ENCODE measurements at places on chromosomes 5 and 9.

GRCh38 chr5:148748702-148749392, 77.6 kb upstream of the ADRB2 start:
- no peak overlapping the region for H3K27ac ChIP-seq
- DNase-seq: no peak
- no peak overlapping the region for H3K4me3 ChIP-seq

DNA sequence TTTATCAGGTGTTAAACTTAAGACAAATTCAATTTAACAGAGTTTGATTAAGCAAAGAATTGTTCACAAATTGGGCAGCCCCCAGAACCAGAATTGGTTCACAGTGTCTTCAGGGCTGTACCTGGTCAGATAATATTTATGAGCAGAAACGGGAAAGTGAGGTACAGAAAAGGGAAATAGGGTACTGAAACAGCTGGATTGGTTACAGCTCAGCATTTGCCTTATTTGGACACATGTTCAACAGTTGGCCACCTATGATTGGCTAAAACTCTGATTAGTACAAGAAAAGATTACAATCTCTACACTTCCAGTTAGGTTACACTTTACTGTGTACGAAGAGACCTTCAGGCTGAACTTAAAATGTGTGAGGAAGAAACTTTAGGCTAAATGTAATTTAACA, 18.7 kb downstream of the LRRC70 start:
- H3K27ac ChIP-seq: no peak overlapping the region
- no peaks in the 10 kb centered on the region for H3K36me3 ChIP-seq
- no peak for DNase-seq
- no peak overlapping the region for H3K4me3 ChIP-seq
- no peaks in the 10 kb centered on the region for H3K27me3 ChIP-seq

DNA sequence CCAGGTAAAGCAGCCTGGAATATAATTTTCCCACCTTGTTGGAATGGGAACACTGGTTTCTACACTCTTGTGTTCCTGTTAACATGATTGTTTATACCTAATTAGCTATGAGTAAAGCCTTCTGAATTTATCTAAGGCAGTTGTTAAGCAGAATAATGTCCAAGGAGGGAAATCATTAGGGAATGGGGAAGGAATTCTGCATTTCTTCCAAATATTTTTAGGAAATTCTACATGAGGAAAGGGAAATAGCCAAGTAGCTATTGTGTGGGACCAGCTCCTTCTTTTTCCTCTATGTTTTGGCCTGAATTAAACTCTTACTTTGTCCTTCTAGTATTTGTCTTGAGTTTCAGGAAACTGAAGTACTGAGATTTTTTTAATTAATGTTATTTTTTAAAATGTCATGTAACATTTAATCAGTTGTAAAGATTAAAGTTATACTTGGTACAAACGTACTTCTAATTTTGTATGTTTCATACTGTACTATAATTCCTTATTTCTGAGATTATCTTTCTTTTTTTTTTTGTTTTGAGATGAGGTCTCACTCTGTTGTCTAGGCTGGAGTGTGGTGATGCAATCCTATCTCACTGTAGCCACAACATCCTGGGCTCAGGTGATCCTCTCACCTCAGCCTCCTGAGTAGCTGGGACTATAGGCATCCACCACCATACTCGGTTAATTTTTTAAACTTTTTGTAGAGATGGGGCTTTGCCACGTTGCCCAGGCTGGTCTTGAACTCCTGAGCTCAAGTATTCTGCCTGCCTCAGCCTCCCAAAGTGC, 28.5 kb downstream of the ANKDD1B start:
- no peak overlapping the region for H3K4me3 ChIP-seq
- H3K27ac ChIP-seq: no peak overlapping the region
- DNase-seq: no peak
- no peaks in the 10 kb centered on the region for H3K36me3 ChIP-seq

DNA sequence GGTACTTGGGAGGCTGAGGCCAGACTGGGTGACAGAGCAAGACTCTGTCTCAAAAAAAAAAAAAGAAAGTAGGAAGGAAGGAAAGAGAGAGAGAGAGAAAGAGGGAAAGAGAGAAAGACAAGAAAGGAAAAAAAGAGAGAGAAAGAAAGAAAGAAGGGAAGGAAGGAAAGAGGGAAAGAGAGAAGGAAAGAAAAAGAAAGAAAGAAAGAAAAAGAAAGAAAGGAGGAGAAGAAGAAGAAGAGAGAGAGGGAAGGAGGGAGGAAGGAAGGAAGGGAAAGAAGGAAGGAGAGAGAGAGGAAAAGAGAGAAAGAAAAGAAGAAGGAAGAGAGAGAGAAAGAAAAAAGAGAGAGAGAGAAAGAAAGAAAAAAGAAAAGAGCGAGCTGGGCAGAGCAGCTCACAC, 3.1 kb upstream of the ZER1 start:
- no peak for DNase-seq
- no peak overlapping the region for H3K4me3 ChIP-seq
- H3K27ac ChIP-seq: no peak overlapping the region
- H3K27me3 ChIP-seq: no peaks in the 10 kb centered on the region
- H3K36me3 ChIP-seq: no peaks in the 10 kb centered on the region
- H3K4me1 ChIP-seq: peaks cover 8% of the 10 kb centered on the region

- H3K4me3 ChIP-seq: no peak overlapping the region
- no peaks in the 10 kb centered on the region for H3K36me3 ChIP-seq
- no peak for DNase-seq
- H3K27ac ChIP-seq: no peak overlapping the region
- H3K27me3 ChIP-seq: no peaks in the 10 kb centered on the region
These were observed 779.4 kb downstream of the SEMA5A start for GRCh38 chr5:8766448-8766847.

DNA sequence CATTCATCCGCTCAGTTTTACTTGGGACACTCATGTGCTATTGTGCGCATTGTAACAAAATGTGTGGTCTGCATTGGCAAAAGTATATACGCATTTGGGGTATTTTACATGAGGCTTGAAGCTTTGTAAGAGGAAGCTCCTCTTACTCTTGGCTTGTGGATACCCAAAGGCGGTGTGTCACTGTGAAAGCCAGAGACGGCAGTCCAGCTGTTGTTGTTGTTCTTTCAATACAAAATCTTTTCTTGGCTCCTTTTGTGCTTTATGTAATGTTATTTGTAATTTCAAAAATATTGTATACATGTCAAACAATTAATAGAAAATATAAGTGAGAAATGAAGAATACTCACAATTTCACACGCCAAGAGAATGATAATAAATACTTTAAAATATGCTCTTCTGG, 128.3 kb upstream of the MOCS2 start:
- no peaks in the 10 kb centered on the region for H3K4me1 ChIP-seq
- H3K4me3 ChIP-seq: no peak overlapping the region
- H3K36me3 ChIP-seq: no peaks in the 10 kb centered on the region
- H3K27me3 ChIP-seq: no peaks in the 10 kb centered on the region
- no peak overlapping the region for H3K27ac ChIP-seq

DNA sequence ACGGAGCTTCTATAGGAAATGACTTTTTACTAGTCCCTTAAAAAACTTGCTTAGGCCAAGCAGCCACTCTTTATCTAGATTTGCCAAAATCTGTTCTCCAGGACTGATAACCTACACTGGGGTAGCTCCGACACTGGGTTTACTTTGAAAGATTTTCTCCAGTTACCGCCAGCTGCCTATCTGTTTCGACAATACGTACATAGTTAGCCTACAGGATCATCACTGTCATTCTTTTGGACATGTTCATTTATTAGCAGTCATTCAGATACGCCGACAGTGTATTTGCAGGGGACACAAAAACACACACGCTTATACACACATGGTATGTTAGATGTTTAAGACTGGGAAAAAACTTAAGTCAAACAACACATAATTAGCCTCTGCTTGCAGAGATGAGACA, 225.7 kb downstream of the DCP2 start:
- no peak for DNase-seq
- no peak overlapping the region for H3K27ac ChIP-seq
- H3K36me3 ChIP-seq: no peaks in the 10 kb centered on the region
